ENCODE measurements at places on chromosomes 3 and 15.

DNA sequence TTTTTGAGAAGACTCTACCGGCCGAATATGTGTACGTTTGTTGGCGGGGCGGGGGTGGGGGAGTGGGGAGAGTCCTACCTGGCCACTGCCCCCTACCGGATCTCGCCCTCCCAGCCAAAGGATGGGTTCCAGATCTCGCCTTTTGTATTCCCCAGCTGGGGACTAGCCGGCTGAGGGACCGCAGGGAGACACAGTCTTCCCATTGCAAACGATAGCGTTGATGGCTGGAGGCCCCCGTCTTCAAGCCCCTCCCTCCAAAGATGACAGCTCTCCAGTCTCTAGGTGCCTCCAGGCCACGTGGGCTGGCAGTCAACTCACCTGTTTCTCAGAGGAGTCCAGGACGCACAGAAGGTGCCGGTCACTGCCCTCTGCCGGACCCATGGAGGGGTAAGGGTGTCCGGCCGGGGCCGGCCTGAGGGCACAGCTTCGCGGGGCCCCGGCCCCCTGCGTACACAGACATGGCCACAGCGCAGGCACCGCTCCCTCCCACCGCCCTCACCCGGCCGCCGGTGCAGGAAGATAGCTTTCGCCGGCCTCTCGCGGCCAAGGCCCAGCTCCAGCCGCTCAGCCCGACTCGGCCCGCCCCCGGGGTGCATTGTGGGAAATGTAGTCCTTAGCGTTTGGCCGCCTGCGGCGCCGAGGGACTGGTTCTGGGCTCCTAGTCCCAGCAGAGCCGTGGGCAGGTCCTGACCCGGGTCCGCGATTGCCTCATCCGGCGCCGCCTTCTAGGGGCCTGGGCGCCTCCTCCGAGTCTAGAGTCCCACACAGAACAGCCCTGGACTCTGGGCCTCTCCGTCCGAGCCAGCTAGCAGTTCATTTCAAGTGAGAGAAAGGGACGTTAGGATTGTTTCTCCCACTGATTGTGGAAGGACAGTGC lies at the start of gene MON1A:
Gene MON1A, minus strand, starts transcription at position 521 of the 877 bp plus-strand sequence. CDS start 16,465 bp downstream, outside the sequence.
- DNase-seq: peak; percentile 72

- DNase-seq: no peak
These were observed at the start of gene SNX22 for GRCh38 chr15:64151727-64152506. Gene SNX22, plus strand, starts transcription at chr15:64151731. Its CDS starts 45 bp downstream, at chr15:64151776.

DNA sequence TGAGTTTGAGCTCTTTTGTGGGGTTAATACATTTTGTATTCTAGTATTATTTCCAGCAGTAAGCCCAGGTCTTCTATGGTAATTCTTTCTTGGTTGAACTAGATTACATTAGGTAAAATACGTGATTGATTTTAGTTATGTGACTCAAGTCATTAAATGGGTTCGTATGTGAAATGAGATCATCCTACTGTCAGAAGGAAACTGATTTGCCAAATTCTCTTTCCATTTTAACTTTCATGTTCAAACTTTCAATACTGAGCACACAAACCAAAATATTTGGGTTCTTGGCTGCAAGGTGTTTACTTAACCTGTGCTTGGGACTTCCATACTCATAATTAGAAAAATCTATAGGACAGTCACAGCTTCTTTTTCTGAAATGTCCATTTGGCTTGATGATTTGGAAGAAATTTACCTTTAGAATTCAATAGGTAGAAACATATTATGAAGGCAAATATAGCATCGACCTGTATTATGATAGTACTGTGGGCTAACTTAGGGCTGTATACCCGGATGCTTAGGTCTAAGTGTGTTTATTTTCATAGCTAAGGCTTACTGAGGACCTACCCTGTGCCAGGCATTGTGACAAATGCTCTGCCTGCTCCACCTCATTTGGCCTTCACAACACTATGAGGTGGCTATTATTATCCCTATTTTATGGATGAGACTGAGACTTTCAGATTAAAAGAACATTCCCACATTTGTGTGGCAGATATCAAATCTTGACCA lies 631.8 kb upstream of the GRM7 start:
- DNase-seq: no peak

DNA sequence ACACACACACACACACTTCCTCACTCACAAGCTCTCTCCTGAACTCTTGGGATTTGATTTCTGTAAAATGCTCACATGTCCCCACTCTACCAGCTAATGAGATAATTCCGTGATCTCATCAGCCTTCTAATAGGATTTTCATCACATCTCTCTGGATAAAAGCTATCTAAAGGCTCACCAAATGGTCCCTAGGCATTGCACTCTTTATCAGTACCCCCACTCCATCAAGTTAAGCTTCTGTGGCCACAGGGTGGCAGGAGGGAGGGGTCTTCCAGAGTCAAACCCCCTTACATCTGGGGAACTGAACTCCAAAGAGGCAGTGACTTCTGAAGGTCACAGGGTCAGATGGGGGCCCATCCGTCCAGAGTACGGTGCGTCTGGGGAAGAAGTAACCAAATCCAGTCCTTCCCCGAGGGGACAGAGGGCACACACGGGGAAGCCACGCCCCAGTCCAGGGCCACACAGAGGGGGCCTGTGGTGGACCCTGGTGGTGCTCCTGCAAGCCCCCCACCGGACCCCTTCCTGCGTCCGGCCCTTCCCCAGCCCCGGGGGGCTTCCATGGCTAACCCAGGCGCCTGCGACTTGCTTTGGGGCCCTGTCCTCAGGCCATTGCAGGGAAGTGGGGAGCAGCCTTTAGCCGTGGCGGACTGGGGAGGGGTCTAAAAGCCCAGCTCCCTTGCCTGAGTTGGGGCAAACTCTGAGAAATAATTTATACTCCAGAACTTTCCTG lies 25.5 kb downstream of the CPN2 start:
- no peak for DNase-seq

DNA sequence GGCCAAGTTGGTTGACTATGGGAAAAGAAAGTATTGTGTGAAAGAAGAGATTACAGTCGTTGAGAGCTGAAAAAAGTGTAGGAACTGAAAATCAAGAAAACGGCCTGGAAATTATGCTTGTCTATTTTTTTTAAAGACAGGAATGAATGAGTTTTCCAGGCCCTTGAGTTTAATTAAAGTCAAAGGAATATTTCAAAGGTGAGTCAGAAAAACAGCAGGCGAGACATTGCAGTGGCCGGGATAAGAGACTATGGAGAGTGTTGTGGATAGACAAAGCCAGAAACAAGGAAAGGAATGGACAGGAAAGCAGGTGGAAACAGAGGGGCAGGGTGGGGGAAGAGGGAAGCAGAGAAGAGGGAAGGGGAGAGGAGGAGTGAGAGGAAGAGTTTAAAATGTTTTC lies 275.1 kb upstream of the LRTM1 start:
- DNase-seq: no peak

DNA sequence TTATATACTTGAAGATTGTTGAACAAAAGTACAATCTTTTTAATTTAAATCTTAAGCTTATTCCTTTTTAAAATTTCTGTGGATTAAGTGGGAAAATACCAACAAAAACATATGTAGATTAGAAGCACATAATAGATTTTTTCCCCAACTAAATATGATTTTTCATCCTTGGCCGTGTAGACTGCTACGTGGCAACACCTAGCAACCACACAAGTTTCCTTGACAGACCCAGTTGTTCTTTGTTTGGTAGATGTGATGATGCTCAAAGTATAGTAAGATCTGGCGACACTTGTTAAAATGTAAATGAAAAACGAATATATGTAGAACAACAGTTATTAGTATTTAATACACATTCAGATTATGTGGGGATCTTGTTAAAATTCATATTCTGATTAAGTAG lies 271.0 kb upstream of the ROBO2 start:
- DNase-seq: no peak
